ENCODE measurements at places on chromosomes 1 and 21.
A peak's percentile ranks its signal among the peaks of the same experiment; 100 is the strongest.

DNA sequence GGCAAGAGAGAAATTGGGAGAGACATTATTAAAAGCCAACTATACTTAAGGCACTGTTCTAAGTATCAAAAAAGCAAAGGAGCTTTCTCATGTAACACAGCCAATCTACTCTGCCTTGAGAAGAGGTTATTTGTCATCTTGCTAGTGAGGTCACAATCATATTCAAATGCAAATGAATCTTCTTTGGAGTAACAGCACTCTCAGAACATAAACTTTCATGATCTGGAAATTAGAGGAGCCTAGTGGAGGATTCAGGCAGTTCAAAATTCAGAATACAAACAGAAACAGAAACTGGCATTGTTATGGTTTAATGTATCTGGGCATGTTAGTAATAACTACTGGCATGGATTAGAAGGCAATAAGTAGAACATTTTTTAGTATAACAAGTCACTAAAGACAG, 57.4 kb downstream of the ARID4B start:
- DNase-seq, result no peak

DNA sequence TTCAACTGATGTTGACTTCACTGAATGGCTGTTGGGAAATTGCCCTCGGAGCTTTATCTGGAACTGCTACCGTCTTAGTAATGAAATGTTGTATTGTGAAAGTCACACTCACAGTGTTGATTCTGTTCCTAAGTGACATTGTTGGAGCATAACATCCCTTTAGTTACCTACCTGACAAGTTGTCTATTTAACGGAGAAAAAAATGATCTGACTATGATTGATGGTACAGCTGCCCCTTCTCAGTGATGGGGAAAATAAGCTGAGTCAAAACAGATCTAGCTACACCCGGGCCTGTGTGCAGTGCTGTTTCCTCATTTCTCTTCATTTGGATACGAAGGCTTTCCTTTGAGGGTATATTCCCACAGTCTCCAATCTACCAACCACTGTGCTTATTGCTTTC, 472.3 kb upstream of the BRINP3 start:
- DNase-seq, result no peak

DNA sequence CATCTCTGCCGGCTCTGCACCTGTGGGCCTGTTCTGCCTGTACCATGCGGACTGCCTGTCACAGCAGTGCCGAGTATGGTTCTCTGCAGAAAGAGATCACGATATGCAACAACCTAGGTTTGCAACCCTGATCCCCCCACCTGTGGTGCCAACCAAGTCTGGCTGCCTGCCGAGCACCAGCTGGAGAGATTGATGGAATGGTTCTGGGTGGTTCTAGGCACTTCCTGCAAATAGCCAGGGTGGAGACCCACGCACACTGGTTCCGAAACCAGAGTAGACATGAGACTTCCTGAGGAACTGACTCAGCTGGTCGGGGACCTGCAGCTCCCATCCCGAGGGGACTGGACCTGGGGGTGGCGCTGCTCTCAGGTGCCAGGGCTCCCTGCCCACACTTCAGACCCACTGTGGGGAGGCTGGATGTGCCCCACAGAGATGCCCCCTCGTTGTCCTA, 5.4 kb downstream of the TPRG1L start:
- DNase-seq, result no peak

- no peak for DNase-seq
Measured at GRCh38 chr1:30274173-30274970, 449.0 kb downstream of the MATN1 start.

GRCh38 chr1:204079608-204079999, 6.7 kb downstream of the SOX13 start:
- no peak for DNase-seq

GRCh38 chr21:36040389-36040788, 19.9 kb downstream of the SETD4 start:
- DNase-seq, result no peak

GRCh38 chr1:94909486-94909885, 17.4 kb downstream of the CNN3 start:
- DNase-seq, result no peak

GRCh38 chr1:33957854-33958253, 94.0 kb downstream of the HMGB4 start:
- DNase-seq, result no peak

GRCh38 chr1:211829343-211830054, 1.1 kb downstream of the LPGAT1 start:
- DNase-seq, result no peak

GRCh38 chr1:47229031-47229885, 2.8 kb downstream of the TAL1 start:
- no peak for DNase-seq

- peak; percentile 40 for DNase-seq
Measured at GRCh38 chr1:16243936-16244649, 7.1 kb upstream of the CPLANE2 start.

- DNase-seq, result no peak
Measured at GRCh38 chr1:115430441-115431158, 92.6 kb upstream of the NGF start.

- no peak for DNase-seq
Measured at GRCh38 chr1:12473596-12474362, 144.2 kb downstream of the DHRS3 start.

- DNase-seq, result no peak
Measured at GRCh38 chr1:231028682-231029081, 11.4 kb downstream of the FAM89A start.

- no peak for DNase-seq
Measured at GRCh38 chr1:100087396-100087795, 45.3 kb downstream of the SASS6 start.

DNA sequence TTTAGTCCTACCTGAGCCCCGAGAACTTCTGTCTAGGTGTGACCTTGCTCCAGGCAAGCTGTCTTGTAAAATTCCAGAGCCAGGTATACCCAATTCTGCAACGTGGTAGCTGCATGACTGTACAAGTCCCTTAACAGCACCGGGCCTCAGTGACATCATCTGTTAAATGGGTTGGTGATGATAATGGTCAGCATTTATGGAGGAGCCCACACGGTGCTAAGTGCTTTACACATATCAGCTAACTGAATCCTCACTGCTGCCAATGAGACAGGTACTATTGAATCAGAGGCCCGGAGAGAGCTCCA, 37.2 kb upstream of the PADI1 start:
- DNase-seq, result no peak

DNA sequence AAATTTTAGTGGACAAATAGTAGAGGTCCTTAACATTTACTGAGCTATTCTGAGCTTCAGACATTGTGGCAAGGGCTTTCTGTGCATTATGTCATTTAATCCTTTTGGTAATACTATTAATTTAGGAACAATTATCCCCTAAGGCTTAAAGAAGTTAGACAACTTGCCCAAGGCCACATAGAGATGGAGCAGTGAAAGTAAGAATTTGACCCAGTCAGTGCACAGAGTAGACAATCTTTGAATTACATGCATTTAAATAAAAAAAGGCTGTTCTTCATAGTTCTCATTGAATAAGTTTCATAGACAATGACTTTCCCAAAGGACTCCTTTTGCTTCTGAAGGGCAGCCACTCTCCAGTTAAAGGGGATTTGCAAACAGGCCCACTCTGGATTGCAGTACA, 142.7 kb downstream of the RUNX1 start:
- DNase-seq, result no peak

GRCh38 chr1:231186356-231187115, 24.7 kb downstream of the TRIM67 start:
- DNase-seq, result no peak

- DNase-seq, result no peak
Measured at GRCh38 chr21:42490720-42491119, 5.3 kb downstream of the RSPH1 start.

- DNase-seq, result no peak
Measured at GRCh38 chr1:106972074-106972473, 84.4 kb upstream of the PRMT6 start.

GRCh38 chr1:113253187-113253586, 137.1 kb upstream of the MAGI3 start:
- DNase-seq, result no peak

DNA sequence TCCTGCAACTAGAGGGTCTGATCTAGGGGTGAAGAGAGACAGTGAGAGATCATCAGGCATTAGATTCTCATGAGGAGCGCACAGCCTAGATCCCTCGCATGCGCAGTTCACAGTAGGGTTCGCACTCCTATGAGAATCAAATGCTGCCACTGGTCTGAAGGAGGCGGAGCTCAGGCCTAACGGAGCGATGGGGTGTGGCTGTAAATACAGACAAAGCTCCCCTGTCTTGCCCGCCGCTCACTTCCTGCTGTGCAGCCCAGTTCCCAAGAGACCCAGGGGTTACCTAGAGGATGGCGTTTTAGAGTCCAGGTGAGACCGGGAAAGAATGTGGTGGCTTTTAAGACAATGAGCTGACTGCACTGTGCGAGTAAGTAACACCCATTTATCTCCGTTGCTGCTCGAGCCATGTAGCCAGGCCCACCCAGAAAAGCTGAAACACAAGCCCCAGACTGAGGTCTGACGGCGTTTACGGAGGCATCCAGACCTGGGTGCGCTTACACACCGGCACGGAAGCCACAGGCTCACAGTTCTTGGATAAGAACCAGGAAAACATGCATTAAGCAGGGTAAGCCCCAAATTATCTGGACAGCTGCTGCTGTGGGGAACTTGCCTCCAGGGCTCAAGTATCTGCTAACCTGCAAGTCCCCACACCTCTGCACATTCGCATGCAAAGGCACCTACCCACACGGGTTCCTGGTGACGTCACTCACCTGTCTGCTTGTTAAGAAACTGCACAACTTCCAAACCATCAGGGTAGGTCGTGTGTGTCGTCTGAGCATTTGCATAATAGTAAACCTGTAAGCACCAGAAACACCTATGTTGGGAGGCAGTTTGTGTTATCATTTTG, 12.5 kb downstream of the TCP10L start:
- DNase-seq, result no peak

DNA sequence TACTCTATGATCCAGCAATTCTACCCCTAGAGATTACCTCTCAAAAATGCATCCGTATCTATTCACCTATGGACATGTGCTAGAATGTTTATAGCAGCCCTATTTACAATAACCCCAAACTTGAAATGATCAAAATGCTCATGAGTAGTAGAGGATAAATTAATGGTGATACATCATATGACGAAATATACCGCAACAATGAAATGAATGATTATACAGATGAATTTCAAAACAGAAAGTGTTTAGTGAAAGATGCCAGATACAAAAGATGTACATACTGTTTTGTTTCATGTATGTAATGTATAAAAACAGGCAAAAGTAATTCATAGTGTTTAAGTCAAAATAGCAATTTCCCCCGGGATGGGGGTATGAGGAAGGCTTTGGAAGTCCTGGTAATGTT, 91.0 kb upstream of the CD55 start:
- DNase-seq, result no peak

- DNase-seq, result no peak
Measured at GRCh38 chr1:23502951-23503350, 19.0 kb upstream of the ASAP3 start.

- DNase-seq, result no peak
Measured at GRCh38 chr21:46039891-46040660, 57.8 kb upstream of the COL6A2 start.

DNA sequence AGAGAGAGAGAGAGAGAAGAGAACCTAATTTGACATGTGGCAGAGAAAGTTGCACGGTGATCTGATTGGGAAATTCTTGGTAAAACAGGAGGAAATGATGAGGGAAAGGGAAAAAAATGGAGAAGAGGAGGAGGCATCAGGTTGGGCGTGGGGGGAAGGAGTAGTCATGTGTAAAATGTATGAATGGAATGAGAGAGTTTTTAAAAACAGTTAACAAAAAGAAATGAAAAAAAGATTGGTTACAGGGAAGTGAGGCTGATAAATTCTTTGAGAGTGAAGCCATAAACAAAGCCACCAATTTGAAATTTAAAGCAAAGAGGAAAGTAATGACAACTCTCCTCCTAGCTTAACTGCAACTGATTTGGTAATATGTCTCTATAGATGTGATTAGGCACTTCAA, 409.2 kb downstream of the USH2A start:
- DNase-seq, result no peak

DNA sequence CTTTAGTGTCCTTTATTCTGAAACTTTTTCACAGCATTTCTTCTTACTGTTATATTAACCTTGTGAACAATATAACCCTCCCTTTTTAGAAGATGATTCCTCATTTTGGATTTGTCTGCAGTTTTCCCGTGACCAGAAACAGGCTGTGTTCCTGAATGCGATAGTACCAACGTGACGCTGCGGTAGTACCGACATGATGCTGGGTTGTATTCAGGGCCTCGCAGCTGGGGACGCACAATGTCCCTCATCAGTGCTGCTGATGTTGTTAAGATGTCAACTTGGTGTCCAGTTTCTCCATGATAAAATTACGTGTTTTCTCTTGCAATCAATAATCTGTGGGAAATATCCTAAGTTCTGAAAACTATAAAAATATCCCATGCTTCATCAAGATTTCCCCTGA, 761.4 kb upstream of the TPTE start:
- DNase-seq, result no peak

- DNase-seq, result no peak
Measured at GRCh38 chr1:12163210-12163609, 3.6 kb upstream of the TNFRSF1B start.

DNA sequence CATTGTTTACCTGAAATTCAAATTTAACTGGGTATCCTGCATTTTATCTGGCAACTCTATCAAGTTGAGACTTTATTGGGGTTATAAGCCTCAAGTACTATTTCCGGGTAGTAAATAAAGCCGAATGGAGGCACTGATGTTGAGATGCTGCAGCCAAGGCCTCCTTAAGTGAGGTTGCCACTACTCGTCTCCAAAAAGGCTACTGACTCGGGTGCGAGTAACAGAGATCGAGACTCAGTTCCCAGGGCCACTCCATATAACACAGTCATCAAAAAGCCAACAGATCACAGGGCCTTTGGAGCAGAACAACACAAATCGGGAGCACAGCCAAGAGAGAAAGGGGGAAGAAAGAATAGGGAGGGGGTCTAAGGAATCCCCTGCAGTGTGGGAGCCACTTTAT, 524 bp downstream of the COPA start:
- DNase-seq, result no peak

DNA sequence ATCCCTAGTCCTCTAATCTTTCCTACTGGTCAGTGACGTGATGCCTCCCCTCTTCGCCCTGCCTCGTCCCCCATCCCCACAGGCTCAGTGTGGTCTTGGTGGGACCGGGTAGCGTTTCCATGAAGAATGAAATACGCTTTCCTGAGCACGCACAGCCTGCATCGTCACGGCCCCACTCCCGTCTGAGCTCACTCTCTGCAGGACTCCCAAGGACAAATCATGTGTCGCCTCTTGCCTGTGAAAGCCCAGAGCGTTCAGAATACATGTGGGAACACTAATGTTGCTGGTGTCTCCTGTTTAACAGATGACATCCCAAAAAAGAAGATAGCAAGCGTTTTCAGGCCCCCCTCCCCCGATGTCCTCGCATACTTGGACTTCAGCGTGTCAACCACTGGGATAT, 49.2 kb downstream of the S100B start:
- DNase-seq, result no peak

- DNase-seq, result no peak
Measured at GRCh38 chr1:84358695-84359094, 39.6 kb upstream of the DNASE2B start.

- DNase-seq, result no peak
Measured at GRCh38 chr1:54986025-54986424, 5.6 kb downstream of the TMEM61 start.

- DNase-seq, result no peak
Measured at GRCh38 chr21:36790616-36791015, 91.7 kb downstream of the SIM2 start.

GRCh38 chr1:29912425-29912824, 676.1 kb downstream of the PTPRU start:
- no peak for DNase-seq

Measured in stimulated activated CD8-positive, alpha-beta memory T cell treated with anti-CD3 and anti-CD28 coated beads, Interleukin-15, amount 100 ng/mL, for 24 hours (primary cell).